Kidney tubule cell (primary cell): ENCODE measurements at places on chromosomes 2 and 18.

DNA sequence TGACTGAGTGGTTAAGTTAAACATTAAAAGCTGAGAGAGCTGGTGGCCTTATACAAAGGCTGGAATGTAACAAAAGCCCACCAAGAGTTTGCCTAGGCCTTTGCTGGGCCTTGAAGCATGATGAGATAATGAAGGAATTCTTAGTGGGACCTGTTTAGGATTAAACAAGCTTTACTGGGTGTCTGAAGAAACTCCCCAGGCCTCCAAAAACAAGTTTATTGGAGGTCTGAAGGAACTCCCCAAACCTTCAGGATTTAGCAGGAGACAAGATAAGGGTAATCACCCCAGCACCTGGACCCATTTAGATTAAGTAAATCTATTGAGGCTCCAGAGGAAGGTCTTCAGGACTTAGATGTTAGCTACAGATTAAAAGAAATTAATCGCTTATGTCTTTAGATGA is 18.7 kb downstream of the PCARE start:
- DNase-seq = peak; percentile 17

GRCh38 chr18:13048061-13048595 is 57.0 kb downstream of the CEP192 start:
- DNase-seq = no peak

DNA sequence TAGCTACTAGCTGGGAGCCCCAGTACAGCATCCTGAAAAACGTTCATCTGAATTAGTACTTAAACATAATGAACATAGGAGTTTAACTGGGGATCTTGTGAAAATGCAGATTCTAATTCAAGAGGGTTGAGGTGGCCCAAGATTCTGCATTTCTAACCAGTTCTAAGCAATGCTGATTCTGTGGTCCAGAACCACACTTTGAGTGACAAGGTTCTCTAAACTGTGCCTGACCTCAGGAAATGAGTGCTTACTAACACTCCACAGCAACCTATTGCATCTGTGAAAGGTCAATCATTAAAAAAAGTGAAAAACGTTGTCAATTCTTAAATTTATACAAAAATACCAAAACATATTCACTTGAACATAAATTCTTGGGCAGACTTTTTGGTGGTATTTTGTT is 157.1 kb upstream of the ZFP36L2 start:
- no peak for DNase-seq

GRCh38 chr18:43661570-43661969 is 384.3 kb upstream of the SYT4 start:
- DNase-seq = peak; percentile 83

DNA sequence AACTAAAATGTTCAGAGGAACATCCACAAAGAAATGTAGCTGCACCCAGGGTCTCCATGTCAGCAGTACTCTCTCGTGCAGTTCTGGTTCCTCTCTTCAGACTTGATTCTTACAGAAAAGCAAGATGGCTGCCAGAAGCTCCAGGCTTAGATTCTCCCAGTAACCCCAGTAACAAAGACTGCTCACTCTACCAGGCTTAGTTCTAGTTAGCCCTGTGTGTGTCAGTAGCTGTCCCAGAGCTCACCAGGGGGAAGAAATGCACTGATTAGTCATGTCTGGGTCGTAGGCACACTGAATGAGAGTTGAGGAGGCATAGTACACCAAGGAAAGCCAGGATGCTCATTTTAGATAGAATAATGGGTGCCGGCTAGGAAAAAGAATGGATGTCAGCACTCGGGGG is 395.0 kb upstream of the NRP2 start:
- peak; percentile 51 for DNase-seq

DNA sequence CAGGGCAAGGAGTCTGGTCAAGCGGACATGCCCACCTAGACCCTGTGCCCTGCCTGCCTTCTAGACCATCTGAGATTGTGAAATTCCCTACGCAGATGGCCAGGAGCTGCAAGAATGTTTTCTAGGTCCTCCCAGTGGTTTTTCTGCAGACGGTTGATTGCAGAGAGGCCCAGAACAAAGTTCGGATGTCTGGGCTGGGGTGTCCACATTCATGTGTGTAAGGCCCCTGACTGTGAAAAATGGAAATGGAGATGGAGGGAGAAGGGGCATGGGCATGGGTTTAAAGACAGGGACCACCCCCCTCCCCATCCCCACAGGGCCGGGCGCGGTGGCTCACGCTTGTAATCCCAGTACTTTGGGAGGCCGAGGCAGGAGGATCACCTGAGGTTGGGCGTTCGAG is 11.8 kb downstream of the ARHGAP25 start:
- no peak for DNase-seq

GRCh38 chr2:69061525-69061924 is 48.5 kb downstream of the ANTXR1 start:
- DNase-seq = no peak

GRCh38 chr18:35581898-35582641 is 530 bp downstream of the GALNT1 start:
- peak; percentile 23 for DNase-seq

DNA sequence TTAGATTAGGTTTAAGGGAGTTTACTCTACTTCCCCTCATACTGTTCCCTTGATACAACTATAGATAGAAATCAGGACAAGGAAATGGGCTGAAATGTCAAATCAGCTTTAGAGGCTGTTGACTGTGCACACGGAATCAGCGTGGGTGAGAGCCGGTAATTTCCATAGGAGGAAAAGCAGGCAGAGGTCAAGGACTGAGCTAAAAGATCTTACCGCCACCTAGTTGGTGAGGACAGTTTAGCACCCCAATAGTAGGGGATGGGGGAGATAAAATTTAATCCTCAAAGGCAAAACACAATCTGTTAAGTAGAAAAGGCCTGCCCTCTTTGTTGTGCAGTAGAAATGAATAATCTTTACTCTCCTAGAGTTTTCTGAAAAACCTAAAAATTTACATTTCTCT is 1154.5 kb upstream of the CHAC2 start:
- DNase-seq = no peak

- DNase-seq = no peak
Measured at GRCh38 chr2:11481789-11482472, 16.0 kb upstream of the E2F6 start.

GRCh38 chr2:115036818-115037217 is 594.4 kb downstream of the DPP10 start:
- no peak for DNase-seq

DNA sequence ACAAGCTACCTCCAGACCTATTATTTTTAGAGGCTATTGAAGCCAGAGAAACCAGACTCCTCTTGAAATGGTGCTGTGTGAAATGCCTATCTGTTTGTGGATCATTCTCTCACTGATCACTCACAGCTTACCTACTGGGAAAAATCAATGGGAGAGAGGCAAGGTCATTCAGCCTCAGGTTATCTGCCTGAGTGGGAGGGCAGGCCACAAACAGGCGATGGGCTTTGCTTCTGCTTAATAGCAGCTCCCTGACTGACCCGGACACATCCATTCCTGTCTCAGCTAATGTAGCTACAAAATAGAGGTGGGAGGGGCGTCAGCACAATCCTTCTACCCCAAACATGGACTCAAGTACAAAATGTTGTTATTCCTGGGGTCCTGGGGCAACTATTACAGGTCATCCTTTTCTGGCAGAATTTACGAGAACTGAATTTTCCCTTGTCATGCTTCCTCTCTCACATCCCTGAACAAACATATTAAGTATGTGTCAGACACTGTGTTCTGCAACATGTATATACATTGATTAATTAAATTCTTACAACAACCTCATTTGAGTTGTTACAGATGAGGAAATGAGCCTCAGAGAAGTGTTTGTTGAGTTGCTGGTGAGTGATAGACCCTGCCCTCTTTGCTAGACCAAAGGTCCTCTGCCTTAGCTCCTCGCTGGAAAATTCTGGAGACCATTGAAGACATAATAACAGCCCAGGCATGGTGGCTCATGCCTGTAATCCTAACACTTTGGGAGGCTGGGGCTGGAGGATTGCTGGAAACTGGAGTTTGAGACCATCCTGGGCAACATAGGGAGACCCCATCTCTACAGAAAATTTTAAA is 60.5 kb downstream of the CDK15 start:
- DNase-seq = no peak

GRCh38 chr2:24082787-24083566 is 1.7 kb downstream of the TP53I3 start:
- no peak for DNase-seq

DNA sequence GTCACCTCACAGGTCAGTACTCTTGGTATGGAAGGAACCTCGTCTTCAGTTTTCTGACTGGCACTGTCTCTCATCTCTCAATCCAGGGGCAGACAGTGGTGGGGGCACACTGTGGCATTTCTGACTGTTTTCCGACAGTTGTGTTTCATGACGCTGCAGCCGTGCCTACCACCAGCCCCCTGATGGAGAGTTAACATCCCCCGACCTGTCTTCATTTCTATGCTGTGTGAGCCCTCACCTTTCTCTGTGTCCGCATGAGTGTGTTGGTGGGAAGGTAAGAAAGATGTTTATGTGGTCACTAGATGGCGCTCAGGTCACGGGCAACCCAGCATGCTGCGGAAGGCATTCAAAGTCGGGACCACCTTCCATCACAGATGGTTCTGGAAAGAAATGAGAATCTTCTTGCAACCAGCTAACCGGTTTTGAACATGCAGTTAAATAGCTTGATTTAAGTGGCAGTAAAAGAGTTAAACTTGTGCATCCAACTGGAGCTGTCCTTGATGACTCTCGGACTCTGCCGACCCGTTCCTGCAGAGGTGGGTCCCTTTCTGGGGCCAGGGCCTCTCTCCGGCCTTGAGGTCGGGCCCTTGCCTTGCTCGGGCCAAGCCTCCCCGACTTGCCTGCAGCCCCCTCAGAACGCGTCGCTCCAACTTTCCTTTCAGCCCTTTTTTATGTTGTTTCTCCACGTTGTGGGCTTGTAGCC is 92.4 kb downstream of the DYSF start:
- peak; percentile 63 for DNase-seq

DNA sequence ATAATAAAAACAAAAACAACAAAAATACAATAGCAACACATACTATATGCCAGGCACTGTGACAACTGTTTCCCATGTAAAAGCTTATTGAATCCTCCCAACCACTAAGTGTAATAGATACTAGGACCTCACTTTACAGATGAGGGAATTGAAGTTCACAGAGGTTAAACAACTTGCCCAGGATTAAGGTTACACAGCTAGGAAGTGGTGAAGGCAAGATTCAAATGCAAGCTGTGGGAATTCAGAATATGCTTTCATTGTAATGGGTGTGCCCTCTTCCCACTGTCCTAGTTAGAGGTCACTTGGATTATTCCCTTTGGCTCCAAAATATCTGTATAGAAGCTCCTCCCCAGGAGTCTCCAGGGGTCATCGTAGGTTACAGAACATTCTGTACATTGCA is 231.1 kb downstream of the MREG start:
- DNase-seq = no peak

GRCh38 chr2:63862806-63863205 is 21.1 kb downstream of the UGP2 start:
- DNase-seq = peak; percentile 88

DNA sequence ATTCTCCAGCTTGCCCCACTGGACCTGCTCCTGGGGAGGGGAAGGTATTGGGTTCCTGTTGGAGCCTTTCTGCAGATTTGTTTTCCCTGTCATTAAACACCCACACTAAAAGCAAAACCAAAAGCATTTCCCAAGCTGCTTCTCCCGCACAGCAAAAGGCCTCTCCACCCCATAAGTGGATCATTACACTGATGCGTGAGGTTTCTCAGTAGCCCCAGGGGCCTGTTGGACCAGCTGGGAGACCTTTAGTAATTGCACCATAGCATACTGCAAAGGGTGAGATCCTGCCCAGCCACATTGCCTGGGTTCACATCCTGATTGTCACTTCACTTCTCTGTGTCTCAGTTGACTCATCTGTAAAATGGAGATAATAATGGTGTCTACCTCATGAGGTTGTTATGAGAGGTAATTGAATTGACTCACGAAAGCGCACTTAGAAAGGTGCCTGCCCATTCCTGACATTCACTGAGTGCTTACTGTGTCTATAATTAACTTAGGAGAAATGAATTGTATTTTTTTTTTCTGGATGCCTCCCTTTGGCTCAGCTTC is 43.9 kb downstream of the TOGARAM2 start:
- peak; percentile 3 for DNase-seq

DNA sequence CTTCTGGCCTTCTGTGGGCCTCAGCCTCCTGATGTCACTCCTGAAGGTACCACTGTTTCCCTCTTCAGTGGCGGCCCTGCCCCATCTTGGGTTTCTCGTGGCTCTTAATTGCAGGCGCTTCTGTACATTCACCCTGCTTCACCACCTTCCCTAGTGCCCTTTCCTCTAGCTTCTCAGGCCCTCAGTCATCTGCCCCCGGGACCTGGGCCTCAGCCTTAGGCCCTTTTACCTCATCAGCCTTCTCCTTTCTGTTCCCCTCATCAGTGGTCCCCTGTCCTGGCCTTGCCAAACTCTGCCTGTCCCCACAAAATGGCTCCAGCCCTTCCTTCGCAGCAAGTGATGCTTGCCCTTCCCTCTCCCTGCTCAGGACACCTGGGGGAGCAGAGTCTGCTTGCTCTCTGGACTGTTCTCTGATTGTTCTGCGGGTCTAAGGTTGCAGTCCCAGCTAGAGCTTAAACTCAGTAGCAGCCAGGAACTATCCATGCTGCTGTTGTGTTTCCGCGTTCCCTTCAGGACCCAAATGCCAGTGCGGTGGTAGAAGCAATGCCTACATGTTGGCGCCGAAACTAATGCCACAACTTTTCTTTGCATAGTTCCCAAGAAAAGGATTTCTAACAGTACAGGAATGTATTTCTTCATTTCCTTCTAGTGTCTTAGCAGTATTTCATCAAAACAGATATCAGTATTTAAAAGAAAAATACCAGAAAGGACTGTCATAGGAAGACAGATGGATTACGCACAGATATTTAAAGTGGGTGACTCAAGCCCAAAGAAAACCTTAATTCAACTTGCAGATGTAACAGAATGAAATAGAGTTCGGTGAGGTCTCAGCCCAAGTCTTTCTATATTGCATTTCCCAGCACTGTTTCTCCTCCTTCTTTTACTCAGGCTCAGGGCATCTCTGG is 7.5 kb downstream of the ASB1 start:
- DNase-seq = no peak

- no peak for DNase-seq
Measured at GRCh38 chr2:57105694-57106093, 921.9 kb downstream of the CCDC85A start.

DNA sequence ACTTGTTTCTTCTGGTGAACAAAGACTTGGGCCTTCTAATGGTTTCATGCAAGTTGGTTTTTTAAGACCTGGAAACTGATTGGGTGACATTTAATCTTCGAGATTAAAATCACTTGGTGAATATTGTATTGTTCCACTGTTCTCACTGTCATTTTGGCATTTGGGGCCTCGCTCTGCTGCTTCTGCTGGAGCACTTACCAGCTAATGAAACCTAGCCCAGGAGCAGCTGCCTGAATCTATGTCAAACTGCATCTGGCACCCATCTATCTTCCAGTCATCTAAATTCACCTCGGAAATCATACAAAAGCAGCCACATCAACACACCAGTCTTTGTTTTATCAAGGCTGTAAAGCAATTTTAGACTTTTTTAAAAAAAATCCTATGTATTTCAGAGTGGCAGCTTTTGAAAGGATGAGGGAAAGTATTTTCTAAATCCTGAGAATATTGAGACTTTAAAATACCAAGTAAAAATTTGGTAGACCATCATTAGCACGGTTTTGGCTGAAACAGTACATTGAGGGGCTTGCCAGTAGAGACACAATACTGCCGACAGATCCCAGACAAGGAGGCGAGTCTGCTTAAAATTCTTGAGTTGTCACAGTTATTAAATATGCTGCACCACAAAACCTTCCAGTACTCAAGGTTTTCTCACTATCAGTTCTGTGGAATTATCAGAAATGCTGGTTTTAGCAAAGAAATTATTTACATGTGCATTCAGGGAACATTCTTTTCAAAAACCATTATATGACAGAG is 26.1 kb upstream of the SERTAD2 start:
- DNase-seq = no peak

- DNase-seq = no peak
Measured at GRCh38 chr18:46656326-46657114, 500 bp downstream of the LOXHD1 start.
